NCI-H1092 treated with DMSO at 0.1 percent for 48 hours (cell line): ENCODE measurements at places on chromosomes 1 and 21.
A peak's percentile ranks its signal among the peaks of the same experiment; 100 is the strongest.

GRCh38 chr1:94281361-94282142 lies 44.2 kb upstream of the ARHGAP29 start:
- DNase-seq, result no peak

DNA sequence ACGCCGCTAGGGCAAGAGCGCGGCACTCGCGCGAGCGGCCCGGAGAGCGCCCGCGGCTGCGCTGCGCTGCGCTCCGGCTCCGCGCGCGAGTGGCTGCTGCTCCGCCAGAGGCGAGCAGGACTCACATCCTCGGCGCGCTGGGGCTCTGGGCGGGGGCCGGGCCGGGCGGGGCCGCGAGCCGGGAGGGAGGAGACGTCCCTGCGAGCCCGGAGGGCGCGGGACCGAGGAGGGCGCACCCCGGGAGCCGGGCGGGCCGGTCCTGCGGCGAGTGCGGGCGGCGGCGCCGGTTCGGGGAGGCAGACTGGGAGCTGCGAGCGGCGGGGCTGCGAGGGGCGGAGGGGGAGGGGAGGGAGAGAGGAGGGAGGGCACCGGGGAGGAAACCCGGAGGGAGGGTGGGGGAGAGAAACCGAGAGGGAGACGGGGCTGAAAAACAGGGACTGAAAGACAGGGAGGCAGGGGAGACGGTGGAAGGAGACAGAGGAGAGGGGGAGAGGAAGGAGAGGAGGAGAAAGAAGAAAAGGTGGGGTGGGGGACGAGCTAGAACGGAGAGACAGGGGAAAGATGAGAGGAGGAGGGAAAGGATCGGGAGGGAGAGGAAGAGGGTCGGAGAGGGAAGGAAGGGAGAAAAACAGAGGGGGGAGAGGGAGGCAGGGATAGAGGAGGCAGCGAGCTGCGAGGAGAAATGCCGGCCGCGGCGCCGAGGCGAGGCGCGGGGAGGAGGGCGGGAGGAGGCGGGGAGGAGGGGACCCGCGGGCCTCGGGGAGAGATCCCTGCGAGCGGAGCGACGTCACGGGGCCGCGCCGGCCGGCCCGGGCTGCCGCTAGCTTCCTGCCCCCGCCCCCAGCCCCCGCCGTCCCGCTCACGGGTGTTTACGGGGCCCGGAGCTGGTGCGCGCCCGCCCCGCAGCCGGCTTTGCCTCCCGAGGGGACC lies at the start of gene CAMK2N1:
CAMK2N1 (minus strand) TSS at position 684 of the 930 bp plus-strand sequence. CDS start 831 bp downstream, outside the sequence.
- peak; percentile 33 for DNase-seq

GRCh38 chr1:68706639-68707317 lies 209.9 kb upstream of the DEPDC1 start:
- DNase-seq, result no peak

DNA sequence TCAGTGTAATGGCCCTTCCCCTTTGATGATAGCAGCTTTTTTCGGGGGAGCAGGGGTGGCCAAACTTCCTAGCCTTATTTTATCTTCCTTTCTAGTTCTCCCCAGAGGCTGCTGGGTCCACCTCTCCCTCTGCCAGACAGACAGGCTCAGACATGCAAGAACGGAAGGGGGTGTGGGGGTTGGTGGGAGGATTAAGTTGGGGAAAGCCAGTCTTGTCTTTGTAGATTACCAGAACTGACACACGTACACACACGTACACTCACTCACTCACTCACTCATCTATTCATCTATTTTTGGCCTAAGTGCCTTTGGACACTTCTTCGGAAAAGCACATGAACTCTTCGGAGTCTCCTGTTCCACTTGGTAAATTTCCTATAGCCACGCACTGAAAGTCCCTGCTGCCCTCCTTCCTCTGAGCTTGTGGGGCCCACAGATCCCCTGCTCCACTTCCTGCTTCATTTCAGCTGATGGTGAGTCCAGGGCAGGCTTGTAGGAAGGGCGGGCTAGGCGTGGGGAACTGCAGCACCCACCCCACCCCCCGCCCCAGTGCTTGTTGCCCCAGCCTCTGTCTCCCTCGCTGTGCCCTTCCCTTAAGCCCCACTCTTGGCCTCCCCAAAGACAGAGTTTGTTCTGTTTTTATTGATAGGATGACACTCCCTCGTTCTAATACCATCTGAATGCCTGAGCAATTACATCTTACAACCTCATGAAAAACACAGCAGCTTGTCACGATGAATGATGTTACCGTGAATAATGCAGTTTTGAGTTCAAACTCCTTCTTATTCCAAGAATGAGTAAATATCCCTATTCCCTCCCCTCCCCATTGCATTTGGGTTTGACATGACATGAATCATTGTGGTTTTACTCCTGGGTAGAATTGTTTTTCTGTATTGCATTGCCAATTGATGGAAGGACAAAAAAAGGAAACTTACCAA lies 60.7 kb upstream of the ATP5PO start:
- no peak for DNase-seq

DNA sequence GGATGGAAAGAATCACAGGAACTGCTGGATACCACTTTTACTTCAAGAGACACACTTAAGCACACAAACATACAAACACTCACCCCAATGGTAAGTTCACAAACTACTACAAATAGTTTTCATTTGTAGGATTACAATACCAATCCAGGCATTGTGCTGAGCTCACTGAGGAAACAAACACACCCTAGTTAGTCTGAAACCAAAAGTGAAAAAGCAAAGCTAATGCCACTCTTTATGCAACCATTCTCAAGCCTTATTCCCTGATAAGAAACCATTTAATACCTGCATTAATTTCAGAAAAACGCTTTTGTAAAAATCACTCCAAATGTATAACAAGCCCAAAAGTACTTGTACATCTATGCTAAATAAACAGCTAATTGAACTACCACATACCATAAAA lies 38.3 kb downstream of the RNF115 start:
- no peak for DNase-seq

DNA sequence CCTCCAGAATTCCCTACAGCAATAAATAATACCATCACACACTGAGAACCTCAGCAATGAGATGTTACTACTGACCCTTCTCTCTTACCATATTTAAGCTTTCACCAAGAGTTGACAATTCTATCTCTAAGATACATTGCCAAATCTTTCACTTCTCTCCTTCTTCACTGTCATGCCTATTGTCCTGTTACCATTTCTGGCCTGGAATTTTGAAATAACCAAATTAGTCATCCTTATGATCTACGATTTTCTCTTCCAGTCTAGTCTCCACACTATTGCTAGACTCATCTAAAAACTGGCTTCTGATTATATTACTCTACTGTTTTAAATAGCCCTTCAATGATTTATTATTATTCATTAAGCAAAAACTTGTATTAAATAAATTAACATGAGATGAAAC lies 656.1 kb upstream of the ADGRL4 start:
- no peak for DNase-seq

- peak; percentile 35 for DNase-seq
These were observed 62.4 kb upstream of the USP24 start for GRCh38 chr1:55277377-55278130.

- DNase-seq, result no peak
These were observed 5.8 kb upstream of the ALDH4A1 start for GRCh38 chr1:18907917-18908845.

DNA sequence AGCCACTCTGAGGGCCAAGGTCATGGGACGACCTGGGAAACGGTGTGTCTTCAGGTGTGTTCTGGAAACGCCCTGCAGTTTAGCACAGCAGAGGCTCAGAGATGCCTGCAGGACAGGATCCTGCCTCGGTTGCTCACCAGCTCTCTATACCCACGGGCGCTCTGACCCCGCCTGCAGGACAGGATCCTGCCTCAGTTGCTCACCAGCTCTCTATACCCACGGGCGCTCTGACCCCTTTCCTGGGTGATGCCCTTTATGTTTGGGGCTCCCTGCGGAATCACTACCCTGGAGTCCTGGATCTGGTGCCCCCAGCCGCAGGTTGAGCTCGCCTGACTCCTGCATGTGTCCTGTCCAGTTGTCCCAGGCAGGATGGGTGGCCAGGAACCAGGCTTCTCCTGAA lies 32.5 kb downstream of the TFF3 start:
- DNase-seq, result no peak

- DNase-seq, result no peak
These were observed 28.4 kb downstream of the USP48 start for GRCh38 chr1:21754583-21754982.

DNA sequence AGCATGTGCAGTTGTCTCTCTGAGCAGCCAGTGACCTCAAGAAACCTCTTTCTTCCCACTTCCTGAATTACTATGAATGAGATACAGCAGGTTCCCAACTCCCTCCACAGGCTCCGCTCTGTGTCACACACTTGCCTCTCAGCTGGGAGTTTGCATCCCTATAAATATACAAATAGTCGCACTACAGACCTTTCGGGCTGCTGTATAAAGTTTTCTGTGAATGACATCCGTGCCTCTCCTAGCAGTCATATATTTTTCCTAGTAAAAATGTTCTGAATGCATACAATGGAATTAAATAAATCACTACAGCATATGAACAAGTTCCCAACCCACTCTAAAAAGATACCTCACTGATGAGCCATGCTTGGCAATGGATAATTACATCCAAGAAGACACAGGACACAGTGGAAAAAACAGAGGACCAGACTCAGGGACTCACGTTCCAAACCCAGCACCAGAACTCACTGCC lies 66.8 kb downstream of the CAPZB start:
- DNase-seq, result no peak

GRCh38 chr1:110620686-110621085 lies 14.5 kb upstream of the KCNA2 start:
- DNase-seq, result no peak

- DNase-seq, result no peak
These were observed 55.9 kb downstream of the CAMSAP2 start for GRCh38 chr1:200794506-200795065.

DNA sequence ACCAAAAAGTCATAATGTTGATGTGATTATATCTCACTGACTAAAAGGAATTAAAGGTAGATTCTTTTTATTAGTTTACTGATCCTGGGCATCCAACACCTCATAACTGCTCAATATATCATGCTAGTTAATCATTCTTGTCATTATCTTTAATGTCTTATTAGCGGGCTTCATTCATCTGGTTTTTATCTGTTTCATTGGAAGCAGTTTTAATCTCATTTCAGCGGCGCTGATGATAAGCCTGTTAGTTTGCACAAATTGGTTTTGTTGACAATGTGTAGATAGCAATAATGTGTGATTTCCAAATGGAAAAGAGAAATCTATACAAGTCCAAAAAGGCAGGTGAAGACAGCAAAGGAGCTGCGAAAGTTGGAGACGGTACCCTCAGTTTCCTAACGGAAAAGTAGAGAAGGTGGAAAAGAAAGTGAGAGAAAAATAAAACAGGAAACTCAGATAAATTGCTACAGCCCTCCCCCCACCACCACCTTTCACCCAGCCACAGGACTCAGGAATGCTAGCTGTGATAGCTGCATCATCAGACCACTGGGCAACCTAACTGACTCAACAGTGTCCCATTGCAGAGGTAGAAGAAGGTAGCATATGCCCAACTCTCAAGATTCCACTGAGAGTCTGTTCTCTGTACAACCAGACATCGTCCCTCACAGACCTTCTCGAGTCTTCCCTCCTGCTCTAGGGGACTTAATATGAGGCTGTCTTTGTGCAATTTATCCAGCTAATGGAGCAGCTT lies 241.7 kb upstream of the CAMK1G start:
- DNase-seq, result no peak

- no peak for DNase-seq
These were observed 103.6 kb upstream of the PTGFR start for GRCh38 chr1:78387201-78387600.

DNA sequence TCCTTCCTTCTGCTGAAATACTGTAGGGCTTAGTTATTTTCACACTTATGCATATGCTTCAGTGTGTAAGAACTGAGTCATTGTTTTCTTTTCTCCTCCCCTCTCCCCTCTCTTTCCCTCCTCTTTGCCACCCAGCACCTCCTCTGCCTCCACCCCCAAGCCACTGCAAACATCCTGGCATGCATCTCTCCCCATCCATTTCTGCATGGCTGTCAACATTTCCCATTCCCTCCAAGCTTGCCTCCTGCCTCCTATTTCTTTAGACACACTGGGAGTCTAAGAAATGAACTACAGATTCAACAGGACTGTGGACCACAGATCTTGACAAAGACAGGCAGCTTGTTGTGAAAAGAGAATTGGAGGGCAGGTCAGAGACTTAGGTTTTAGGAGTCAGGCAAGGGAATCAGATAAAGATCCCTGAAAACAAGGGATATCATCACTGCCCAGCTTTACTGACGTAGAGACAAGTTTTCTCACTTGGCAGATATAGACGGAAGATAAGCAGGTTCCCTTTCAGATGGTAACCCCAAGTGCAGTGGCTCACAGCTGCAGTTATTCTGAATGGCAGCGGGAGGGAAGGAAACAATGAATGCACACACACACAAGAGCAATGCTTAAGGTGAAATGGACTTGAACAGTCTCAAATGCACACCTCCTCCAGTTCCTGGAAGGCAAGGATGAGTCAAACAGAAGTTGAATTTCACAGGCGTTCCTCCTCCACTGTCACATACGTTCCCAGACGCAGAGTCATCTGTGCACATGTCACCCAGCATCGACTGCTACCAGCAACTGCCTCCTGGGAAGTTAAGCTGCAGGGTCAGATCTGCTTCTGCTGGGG lies 56.1 kb downstream of the HIVEP3 start:
- no peak for DNase-seq
